ENCODE measurements at places on chromosomes 7 and 10.
A peak's percentile ranks its signal among the peaks of the same experiment; 100 is the strongest.

DNA sequence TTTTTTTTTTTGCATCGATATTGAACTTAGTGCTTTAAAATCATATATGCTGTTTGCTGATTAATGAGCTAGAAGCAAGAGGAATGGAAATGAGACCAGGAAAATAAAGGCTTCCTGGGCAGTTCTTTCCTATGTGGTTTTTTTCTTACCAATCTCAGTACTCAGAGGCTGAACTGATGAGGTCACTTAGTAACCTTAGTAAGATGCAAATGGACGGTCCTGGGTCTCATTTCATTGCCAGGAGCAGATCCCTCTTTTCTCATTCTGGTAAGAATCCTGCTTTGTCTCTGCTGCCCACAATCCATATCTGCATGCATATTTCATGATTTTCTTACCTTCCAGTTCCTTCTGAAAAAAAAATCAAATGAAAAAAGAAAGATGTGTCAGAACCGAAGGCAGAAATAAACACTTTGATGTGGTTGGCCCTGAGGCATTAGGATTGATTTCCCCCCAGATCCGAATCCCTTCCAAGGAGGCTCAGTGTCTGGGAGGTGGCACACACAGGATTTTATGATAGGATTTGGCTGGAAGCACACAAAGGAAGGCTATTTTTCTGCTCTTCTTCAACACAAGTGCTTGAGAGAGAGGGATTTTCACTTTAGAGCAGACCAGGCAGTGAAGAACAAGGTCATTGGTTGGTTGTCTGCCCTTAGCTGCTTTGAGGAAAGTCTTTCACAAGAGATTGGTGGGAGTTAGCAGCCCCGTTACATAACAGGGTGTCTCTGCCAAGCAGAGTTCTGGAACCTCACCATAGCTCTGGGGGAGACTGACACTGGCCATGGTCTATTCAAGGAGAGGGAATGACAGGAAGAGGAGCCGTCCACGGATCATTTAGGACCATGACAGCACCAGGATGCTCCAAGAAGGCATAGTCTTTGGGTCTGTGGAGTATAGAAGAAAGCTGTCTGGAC lies 150.0 kb downstream of the CAMK1D start:
- no peak for DNase-seq

GRCh38 chr7:30930621-30931020 lies 19.0 kb downstream of the AQP1 start:
- DNase-seq, result no peak

- DNase-seq, result peak; percentile 72
Observed at GRCh38 chr10:48215486-48216203, 58.9 kb downstream of the FRMPD2 start.

DNA sequence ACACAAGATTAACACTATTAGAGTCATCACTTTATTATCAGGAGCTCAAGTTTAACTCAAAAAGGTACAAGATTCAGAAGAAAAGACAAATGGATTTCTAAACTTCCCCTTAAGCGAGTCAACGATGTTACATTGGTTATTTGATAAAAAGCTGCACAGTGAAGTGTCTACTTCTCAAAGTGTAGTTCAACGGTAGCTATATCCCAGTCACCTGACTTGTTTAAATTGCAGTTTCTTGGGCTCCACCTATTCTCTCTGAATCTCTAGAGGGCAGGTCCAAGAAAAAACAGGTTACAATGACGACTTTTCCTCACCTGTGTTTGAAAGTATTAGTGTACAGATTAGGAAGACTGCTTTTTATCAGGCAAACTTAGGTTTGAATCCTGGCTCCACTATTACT lies 16.6 kb downstream of the MINDY3 start:
- no peak for DNase-seq

DNA sequence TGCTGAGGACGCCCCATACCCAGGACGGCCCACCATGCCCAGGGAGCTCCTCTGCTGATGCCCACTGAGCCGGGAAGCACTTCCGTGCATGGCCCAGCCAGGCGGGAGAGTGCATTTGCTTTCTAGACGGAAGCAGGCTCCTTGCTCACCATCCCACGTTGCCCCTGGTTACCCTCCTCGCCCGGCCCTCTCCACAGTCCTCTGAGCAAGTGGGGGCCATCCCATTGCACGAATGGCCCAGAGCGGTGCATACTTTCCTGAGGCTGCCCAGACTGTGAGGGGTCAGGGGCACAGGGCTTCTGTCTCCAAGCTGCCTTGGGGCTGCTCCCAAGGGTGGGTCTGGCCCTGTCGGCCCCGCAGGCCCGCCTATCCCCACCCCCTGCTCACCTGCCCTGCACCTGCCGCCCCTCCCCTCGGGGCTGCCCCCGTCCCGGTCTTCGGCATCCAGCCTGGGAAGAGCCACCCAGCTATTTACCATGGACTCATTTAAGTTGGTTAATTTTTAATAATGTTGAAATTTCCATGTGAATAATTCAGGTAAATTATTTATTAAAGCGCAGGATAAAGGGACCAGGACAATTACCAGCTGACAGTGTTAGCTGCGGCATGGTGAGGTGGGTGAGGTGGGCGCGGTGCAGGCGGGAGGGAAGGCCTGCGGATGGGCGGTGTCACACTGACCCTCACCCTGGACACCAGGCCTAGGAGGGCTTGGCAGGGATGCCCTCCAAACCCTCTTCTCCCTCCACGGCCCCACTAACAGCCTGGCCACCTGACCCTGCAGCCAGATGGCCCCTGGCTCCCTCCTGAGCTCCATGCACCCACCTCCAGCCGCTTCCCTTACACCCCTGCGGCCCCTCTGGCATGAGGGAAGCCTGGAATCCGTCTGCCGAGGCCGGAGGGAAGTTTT lies 104.4 kb downstream of the MICALL2 start:
- no peak for DNase-seq

DNA sequence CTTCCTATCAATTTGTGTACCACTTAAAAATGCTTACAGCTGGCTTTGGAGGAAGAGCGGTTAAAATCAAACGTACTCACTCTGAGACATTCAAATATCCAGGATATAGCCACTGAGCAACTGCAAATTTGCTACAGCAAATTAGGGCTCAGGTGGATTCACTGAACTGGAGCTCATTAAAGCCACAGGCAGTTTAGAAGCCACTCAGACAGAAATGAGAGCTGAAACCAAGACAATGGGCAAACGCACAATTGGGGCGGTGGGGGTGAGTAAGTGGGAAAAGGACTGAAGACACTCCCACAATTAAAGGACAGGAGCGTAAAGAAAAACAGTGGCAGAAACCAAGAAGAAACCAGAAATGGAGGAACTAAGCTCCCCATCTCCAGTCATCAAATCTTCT lies 20.5 kb downstream of the MPP7 start:
- no peak for DNase-seq

GRCh38 chr10:95814011-95814727 lies 58.2 kb downstream of the ENTPD1 start:
- DNase-seq, result no peak

DNA sequence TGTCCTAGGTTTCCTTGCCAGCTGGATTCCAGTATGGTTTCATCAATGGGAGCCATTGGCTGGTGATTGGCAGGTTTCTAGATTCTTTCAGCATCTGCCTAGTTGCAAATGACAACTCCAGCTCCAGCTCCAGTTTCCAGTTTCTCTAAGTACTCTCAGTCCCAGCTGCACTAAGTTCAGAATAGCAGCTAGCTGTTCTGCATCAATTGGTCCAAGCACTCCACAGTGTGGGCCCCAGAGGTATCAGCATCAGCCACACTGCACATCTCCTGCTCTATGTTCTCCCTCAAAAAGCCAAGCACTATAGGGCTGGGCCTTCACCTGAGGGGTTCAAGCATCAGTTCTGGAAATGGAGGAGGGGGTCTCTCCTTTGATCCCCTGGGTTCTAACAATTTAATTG lies 143.4 kb downstream of the VPS50 start:
- no peak for DNase-seq

GRCh38 chr7:44313621-44314031 lies 11.8 kb downstream of the CAMK2B start:
- no peak for DNase-seq

DNA sequence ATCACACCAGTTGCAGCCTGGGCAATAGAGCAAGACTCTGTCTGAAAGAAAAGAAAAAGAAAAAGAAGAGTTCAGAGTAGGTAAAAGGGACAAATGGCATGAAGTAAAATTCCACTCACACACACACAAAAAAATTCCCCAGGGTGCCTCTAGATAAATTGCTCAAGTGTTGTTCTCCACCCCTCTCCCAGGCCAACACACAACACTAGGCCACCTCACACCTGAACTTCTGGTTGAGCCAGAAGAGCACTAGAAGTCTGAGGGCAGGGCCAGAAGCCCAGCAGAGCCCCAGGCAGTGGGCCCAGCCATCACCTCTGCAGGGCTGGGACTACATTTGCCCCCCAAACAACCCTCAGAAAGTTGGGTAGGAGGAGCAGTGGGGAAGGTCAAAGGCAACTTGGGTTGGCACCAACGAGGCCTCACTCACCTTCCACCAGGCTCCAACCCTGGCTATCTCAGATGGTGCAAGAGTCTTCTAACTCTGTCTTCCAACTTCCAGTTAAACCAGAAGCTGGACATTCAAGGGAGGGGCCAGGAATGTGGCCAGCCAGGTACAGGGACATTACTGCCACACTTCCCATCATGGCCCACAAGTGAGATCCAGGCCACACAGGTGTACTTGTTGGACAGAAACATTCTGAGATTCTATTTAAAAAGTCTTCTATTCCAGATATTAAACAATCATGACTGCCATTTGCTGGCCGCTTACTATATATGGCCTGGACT lies 25.6 kb upstream of the DLX6 start:
- no peak for DNase-seq

DNA sequence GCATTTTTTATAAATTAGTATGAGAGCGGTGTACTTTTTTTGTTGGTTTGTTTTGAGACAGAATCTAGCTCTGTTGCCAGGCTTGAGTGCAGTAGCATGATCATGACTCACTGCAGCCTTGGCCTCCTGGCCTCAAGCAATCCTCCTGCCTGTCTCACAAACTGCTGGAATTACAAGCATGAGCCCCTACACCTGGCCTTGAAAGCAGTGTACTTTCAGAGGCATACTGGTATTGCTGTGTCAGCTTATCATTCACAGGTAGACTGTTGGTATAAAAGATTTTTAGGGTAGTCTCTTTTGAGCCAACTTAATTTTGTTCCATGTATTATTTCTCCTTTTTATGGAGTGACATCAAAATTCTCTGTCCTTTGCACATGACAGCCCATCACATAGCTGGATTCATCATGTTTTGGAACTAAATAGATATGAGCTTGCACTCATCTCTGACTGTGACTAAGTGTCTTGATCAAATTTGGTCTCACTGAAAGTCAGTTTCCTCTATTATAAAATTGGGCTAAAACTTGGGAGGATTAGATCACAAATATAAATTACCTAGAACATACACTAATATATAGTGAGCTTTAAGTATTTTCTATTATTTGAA lies 12.4 kb downstream of the GNAT3 start:
- peak; percentile 51 for DNase-seq

GRCh38 chr7:18700147-18700546 lies 204.6 kb downstream of the HDAC9 start:
- peak; percentile 12 for DNase-seq

DNA sequence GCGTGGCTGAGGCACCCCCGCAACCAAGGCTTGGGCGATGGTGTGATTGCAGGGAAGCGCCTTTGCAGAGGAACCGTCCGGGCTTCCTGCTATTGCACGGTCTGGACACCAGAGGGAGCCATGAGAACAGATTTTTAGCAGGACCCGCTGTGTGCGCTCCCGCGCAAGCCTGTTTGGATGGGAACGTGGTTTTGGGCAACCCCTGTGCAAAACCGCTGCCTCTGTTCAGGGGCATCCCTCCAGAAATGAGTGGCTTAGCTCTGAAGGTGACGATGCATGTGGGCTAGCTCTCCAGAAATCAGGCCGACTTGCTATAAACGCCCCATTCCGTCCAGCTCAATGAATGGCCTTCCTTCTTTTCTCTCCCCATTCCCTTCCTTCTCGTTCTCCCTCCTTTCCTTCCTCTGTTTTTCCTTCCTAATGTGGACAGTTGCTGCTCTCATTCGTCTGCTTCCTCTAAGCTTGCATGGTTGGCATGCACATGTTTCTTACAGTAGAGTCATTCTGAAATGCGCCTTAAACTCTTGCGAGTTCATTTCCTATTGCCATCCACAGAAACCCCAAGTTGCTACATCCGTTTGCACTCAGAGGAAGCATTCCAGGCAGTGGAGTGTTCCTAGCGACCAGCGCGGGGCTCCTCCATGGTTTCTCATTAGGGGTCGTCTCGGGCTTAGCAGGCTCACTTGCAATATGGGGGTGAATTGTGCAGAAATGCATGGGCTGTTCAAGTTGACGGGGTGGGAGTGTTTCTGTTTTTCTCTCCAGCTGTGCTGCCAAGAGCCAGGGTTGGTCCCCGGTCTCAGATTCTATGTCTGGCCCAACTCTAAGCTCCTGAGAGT lies 302.5 kb upstream of the GALNT17 start:
- peak; percentile 76 for DNase-seq

DNA sequence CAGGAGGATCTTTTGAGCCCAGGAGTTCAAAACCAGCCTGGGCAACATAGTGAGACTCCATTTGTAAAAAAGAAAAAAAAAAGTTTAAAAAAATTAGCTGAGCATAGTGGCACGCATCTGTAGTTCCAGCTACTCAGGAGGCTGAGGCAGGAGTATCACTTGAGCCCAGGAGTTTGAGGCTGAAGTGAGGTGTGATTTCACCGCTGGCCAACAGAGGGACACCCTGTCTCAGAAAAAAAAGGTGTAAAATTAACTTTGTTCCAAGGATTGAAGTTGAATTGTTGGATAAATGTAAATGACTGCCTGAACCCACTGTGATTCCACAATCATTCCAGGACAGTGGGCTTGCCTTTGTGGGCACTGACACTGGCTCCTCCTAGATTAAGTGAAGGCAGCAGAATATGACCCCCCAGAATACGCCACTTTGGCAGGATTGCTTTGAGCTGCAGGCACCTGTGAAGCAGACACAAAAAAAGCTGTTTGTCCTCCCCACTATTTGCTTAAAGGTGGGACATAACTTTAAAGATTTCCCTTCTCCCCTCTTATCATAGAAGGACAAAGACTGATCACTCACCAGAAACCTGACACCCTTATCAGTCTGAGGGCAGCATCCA lies 57.2 kb upstream of the FOXI2 start:
- DNase-seq, result no peak

- no peak for DNase-seq
Observed at GRCh38 chr10:58311026-58311425, 23.8 kb upstream of the UBE2D1 start.

- DNase-seq, result no peak
Observed at GRCh38 chr10:94092848-94093247, 99.1 kb downstream of the PLCE1 start.

- DNase-seq, result no peak
Observed at GRCh38 chr10:117458571-117458970, 83.3 kb upstream of the PDZD8 start.

GRCh38 chr10:72390764-72391163 lies 36.0 kb upstream of the DNAJB12 start:
- DNase-seq, result no peak

Data from NCI-H69 (cell line).